ENCODE measurements at places on chromosomes 7 and 10. TPM values are rescaled to one million over a fixed set of nuclear protein-coding genes. Genes with fewer than 3 reads are reported as not detected.

The HABP2 gene
- 0.89 TPM for polyA plus RNA-seq

The EBF3 gene
- 1.4 TPM for polyA plus RNA-seq

- DNase-seq = no peak
- H3K4me1 ChIP-seq = no peaks in the 10 kb centered on the region
- peaks cover 2% of the 10 kb centered on the region for H3K36me3 ChIP-seq
- no peak overlapping the region for H3K4me3 ChIP-seq
- no peaks in the 10 kb centered on the region for H3K27me3 ChIP-seq
- H3K27ac ChIP-seq = no peak overlapping the region
Measured at GRCh38 chr10:70358446-70358845, 24.0 kb downstream of the LRRC20 start.

GRCh38 chr7:73888959-73889358 is 28.0 kb downstream of the TMEM270 start:
- no peak overlapping the region for H3K4me3 ChIP-seq
- no peak overlapping the region for H3K27ac ChIP-seq
- no peak for DNase-seq
- H3K27me3 ChIP-seq = peaks cover 7% of the 10 kb centered on the region
- no peaks in the 10 kb centered on the region for H3K36me3 ChIP-seq

DNA sequence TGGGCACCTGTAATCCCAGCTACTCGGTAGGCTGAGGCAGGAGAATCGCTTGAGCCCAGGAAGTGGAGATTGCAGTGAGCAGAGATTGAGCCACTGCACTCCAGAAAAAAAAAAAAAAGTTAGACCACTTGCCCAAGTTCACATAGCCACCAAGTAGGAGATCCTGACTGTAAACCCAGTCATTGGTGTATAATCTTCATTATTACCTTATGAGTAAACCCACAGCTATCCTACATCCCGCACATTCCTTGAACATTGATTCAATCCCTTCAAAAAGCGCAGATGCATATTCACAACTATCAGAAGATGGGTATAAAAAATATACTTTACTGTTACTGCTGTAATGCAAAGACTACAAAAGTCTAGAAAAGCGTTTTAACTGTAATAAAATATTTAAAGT is 512.9 kb downstream of the SUGCT start:
- DNase-seq = no peak
- no peak overlapping the region for H3K27ac ChIP-seq
- H3K4me3 ChIP-seq = no peak overlapping the region
- H3K27me3 ChIP-seq = no peaks in the 10 kb centered on the region
- H3K36me3 ChIP-seq = no peaks in the 10 kb centered on the region
- H3K4me1 ChIP-seq = no peaks in the 10 kb centered on the region

GRCh38 chr10:123327450-123327849 is 173.2 kb downstream of the BUB3 start:
- H3K27me3 ChIP-seq = no peaks in the 10 kb centered on the region
- no peak overlapping the region for H3K27ac ChIP-seq

- H3K4me3 ChIP-seq = no peak overlapping the region
- no peaks in the 10 kb centered on the region for H3K27me3 ChIP-seq
- no peak overlapping the region for H3K27ac ChIP-seq
- no peaks in the 10 kb centered on the region for H3K36me3 ChIP-seq
- no peaks in the 10 kb centered on the region for H3K4me1 ChIP-seq
- no peak for DNase-seq
Measured at GRCh38 chr7:157662981-157663716, 326.3 kb downstream of the DNAJB6 start.

DNA sequence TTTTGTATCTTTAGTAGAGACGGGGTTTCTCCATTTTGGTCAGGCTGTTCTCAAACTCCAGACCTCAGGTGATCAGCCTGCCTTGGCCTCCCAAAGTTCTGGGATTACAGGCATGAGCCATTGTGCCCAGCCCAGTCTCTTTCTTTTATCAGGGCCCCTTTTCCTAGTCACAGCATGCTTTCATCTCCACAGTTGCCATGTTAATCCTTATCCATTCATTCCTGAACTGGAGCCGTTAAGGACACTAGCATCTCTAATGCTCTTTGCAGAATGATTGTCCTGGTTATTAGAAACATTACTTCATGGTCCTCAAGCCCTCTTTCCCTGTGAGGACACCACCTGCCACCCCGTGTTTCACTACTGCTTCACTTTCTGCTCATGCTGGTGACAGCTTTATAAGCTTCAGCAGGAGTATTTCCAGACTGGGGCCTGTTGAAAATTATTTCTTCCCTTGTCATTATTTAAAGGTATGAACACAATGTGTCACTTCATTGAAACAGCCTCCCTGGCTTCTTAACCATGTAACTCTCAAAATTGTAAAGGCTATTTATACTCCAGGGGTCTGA is 313.9 kb downstream of the BMPER start:
- no peak for DNase-seq
- no peak overlapping the region for H3K4me3 ChIP-seq
- no peaks in the 10 kb centered on the region for H3K27me3 ChIP-seq
- H3K27ac ChIP-seq = no peak overlapping the region
- no peaks in the 10 kb centered on the region for H3K4me1 ChIP-seq
